Amygdala (tissue), 56 donors: ENCODE measurements at places on chromosomes 5 and 9.

DNA sequence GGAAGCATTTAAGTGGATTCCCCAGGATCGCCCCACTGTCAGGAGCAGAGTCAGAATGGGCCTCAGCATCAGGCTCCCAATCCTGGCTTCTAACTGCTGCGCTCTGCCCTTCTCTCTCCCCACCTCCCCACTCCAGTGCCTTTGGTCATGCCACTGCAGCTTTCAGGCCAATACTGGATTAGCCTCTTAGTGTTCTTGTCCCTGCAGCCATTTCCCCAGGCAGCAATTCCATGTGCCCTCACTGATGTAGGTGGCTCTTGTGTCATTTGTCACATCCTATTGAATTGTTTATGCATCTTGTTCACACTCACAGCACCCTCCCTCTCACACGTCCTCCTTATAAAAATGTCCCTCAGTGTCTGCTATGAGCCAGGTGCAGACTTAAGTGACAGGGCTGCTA lies 544.2 kb upstream of the DAP start:
- no peak for DNase-seq

DNA sequence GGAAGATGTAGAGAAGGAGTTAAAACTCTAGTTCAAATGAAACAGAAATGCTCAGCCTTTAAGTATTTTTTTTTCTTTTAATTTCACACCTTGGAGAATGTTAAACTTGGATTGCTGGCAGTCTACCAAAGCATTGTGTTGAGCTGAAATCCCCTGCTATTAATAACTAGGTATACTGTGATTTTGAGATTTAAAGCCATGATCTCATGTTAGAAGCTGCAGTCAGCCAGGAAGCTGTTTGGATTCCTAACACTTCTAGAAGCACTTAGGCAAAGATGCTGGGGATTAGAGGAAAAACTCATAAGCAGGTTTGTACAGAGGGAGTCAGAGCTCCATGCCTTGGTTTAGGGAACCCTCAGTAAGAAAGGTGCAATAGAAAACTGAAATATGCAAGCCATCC lies 141.4 kb downstream of the KIF4B start:
- no peak for DNase-seq

DNA sequence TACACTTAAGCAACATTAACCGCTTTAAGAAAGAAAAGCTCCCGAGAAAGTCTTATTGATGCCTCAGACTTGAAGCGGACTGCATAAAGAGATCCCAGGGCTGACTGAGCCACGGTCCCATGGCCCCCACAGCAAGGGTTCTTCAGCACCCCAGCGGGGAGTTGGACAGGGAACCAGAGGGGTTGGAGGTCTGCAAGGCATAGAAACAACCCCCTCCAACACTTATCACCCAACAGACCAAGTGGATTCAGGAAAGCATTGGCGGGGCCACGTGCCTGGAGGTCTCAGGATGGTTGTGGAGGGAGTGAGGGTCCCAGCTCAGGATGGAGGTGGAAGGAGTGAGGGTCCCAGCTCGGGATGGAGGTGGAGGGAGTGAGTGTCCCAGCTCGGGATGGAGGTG lies 143.7 kb upstream of the IRX2 start:
- DNase-seq = no peak

DNA sequence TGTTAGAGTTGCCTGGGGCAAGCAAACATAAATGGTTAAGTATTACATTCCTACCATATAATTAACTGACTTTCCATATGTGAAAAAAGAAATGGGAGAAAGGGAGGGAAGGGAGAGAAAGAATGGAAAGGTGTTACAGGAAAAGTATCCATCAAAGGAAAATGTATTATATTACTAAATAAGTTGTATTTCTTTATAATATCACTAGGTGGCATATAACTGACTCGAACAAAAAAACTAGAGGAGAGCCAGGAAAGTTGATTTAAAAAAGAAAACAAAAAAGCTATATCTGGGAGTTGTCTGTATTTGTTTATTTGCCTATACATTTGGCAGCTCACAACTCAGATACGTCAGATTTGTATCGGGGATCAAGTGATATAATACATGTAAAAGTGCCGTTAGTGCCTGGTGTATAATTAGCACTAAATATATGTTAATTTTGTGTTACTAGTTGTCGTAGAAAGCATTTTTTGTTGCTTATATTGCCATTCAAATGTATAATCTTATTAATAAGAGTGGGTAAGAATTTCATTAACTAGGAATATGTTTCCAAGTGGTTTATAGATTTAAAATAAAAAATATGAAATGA lies 59.6 kb upstream of the ADAMTS19 start:
- DNase-seq = no peak

- DNase-seq = no peak
Observed at GRCh38 chr5:75513841-75514240, 2.1 kb downstream of the POLK start.

- no peak for DNase-seq
Observed at GRCh38 chr5:14187157-14187556, 44.0 kb downstream of the TRIO start.

DNA sequence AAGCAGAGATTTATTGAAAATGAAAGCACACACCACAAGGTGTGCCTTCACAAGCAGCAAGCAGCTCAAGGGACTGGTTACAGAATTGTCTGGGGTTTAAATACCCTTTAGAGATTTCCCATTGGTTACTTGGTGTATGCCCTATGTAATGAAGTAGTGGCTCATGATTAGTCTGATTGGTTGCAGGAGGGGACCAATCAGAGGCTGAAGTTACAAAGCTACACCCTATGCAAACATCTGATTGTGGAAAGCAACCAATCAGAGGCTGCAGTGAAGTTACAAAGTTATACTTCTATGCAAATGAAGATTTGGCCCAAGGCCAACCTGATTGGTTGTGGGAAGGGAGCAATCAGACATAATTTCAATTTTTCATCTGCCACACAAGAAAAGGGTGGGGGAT lies 119.9 kb downstream of the C9orf152 start:
- DNase-seq = no peak

- DNase-seq = no peak
Observed at GRCh38 chr5:43616535-43616934, 13.6 kb downstream of the NNT start.

DNA sequence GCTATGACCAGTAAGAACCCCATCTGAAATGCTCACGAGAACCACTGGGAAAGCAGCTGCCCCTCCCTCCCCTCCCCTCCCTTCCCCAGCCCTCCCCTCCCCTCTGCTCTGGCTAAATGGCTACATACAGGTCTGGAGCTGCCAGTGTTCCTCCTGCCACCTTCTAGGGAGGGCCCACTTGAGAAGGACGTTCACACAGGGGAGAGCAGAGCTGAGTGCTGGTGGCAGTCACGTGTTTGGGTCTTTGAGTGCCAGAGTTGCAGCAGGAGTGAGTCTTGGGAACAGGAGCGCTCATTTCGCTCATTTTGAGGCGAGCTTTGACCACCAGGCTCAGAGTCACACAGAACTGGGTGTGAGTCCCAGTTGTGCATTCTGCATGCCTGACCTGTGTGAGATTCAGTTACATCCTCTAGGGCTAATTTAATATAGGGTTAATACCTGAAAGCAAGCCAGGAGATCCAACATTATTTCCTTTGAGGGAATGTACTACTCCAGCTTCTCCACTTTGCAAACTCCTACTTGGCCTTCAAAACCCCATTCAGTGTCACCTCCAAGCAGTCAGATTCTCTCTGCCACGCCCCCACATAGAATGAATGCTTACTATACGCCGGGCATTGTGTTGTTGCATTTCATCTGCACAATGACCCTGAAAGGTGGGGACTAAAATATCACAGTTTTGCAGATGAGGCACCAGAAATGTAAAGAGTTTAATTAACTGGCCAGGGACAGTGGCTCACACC lies 25.1 kb downstream of the CPLX2 start:
- DNase-seq = no peak

- no peak for DNase-seq
Observed at GRCh38 chr9:100586093-100586492, 8.2 kb downstream of the CAVIN4 start.

DNA sequence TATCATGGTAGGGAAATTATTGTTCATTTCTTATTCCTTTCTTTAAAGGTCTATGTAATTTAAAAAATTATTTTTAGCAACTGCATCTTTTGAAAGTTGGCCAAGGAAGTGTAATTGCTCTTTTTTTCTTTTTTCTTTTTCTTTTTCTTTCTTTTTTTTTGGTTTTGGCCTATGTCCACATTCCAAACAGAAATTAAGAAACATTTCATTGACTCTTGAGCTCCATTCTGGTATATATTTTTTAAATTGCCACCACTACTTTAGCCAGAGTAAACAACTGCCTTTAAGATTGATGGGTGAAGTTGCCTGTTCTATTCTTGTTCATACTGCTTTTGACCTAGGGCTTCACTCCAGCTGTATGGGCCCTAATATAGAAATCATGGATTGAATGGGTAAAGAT lies 75.8 kb upstream of the TMEM171 start:
- DNase-seq = no peak

DNA sequence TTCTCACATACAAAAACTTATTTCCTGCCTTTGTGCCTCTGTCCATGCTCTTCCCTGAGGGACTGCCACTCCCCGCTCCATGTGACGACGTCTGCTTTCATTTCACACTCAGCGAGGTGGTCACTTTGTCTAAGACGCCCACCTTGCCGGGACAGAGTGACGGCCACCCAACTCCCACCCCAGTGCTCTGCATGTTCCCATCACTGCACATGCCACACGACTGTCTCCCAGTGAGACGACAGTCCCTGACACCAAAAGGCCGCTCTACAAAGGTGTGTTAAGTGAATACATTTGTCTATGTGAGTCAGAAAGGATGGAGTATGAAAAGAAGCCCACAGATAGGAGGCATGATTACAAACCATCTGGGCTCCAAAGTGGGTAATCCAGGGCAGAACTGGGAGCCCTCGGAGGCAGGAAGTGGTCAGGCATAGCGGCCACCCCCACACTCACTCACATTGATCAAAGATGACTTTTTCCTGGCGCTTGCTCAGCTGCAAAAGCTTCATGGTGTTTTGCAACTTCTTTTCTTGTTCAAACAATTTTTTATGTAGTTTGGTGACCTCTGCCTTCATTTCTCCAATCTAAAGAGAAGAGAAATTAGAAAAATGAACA lies 185.8 kb downstream of the CDK5RAP2 start:
- no peak for DNase-seq

DNA sequence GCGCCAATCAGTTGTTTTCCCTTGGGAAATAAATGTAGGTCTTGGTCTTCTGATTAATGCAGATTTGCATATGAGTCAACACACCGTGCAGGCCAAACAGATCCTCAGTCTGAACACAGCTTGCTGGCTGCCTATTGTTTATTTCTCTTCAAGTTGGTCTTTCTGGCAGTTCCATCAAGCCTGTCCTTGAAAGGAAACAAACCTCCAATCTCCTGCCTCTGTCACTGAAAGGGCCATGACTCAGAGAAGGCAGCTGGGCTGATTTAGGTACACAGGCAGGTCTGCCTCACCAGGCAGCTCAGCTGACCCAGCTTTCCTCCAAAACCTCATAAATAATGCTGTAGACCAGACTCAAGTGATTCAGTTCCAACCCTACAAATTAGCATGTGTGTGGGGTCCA lies 175.9 kb downstream of the MAN2A1 start:
- no peak for DNase-seq

GRCh38 chr5:305459-305858 lies 16.1 kb upstream of the AHRR start:
- no peak for DNase-seq
